ENCODE measurements at places on chromosomes 1 and 21. TPM values are rescaled to one million over a fixed set of nuclear protein-coding genes. Genes with fewer than 3 reads are reported as not detected.
A peak's percentile ranks its signal among the peaks of the same experiment; 100 is the strongest.

GRCh38 chr1:233230011-233230410, 65.5 kb downstream of the PCNX2 start:
- no peak for DNase-seq

DNA sequence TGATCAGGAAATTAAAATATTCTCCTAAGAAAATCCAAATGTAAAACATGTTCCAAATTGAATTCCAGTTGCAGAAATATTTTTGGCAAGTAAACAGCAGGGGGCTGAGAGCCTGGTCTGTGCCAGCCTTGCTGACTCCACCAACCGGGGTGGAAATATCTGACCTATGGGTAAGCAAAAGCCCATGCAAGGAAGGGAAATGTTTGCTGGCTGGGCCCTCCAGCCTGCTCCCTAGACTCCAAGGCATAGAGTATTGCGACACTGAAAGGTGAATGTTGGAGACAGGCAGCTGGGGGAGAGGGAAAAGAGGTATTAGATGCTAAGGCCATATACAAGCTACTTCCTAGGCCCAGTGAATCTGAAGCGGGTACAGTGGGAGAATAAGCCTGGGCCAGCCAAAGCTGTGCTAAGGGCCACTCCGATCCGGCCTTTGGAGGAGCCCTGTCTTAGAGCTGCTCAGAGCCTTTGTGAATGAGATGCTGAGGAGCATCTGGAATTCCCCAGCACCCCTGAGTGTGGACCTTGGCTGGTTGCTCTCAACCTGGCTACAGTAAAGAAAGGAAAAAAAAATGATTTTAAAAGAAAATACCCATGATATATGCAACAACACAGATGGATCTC, 24.9 kb upstream of the ATP1B1 start:
- no peak for DNase-seq

DNA sequence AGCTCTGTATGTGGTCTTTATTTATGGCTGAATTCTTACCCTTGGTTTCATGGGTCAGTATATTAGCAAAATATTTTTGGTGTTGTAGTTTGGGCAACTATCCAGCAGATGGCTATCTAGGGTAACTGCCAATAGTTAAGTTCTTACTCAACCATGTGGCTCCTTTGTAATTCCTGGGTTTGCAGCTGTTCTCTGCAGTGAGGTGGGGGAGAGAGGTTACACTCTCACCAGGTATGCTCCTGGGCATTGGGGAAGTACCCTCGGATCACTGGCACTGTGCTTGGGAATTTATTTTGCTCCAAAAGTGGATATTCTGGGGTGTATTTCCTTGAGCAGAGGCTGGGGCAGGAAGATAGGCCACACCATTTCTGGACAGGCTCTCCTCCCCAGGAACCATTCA, 436.7 kb upstream of the TMPRSS15 start:
- DNase-seq, result no peak

DNA sequence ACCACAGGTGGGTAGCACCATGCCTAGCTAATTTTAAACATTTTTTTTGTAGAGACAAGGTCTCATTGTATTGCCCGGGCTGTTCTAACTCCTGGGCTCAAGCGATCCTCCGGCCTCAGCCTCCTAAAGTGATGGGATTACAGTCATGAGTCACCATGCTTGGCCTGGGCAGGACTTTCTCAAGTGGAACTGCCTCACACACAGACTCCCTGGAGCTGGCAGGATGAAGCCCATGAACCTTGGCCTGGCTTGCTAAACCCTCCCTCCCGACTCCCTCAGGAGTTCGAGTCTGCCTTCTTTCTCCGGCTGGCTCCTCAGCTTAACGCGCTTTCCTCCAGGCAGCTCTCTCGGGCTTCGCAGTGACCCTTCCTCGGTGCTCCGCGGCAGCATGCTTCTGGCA, 7.7 kb upstream of the ECE1 start:
- DNase-seq, result no peak

GRCh38 chr1:205041001-205041715, 1.9 kb upstream of the CNTN2 start:
- no peak for DNase-seq

GRCh38 chr1:119660253-119661083, 12.4 kb upstream of the ZNF697 start:
- DNase-seq, result no peak

DNA sequence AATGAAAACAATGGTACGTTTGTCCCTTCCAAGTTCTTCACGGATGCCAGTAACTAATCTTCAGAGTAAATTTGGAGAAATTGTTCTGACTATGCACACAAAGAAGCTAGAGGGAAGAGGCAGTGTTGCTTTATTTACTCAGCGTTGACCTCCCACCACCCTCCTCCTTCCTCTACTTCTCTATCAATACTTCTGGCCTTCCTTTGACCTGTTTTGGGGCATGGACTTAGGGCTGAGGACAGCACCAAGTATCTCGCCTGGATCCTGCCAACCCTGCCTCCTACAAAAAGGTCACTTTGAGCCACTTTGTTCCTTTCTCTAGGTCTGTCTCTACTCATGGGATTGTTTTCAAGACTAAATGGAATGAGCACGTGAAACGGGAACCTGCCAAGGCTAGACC, 282.6 kb downstream of the DSCAM start:
- no peak for DNase-seq

- peak; percentile 87 for DNase-seq
These were observed 780 bp downstream of the HIVEP3 start for GRCh38 chr1:41917835-41918449.

DNA sequence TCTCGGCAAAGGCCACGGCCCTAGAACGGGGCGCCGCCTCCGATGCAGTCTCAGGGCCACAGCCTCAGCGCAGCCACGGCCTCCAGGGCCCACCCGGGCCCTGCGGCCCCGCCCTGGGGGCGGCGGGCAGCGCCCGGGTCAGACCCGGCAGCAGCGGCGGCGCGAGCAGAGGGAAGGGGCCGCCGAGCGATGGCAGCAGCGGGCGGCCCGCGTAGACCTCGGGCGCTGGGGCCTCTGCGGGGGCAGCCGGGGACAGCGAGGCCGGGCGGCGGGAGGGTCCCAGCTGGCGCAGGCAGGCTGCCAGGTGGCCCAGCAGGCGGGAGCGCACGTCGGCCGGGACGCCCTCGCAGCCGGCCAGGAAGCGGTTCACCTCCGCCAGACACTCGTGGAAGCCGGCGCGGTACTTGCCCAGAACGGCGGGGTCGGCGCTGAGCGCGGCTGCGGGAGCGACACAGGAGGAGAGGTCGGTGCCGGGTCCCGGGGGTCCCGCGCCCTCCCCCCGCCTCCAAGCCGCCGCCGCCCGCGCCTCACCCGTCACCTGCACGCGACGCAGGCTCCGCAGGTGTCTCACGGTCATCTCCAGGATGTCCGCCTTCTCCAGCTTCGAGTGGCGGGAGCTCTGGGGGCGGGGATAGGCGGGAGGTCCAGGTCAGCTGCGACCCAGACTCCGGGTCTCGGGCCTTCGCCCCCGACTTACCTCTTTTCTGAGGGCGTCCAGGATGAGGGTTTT, 737 bp downstream of the HES4 start:
- peak; percentile 90 for DNase-seq

DNA sequence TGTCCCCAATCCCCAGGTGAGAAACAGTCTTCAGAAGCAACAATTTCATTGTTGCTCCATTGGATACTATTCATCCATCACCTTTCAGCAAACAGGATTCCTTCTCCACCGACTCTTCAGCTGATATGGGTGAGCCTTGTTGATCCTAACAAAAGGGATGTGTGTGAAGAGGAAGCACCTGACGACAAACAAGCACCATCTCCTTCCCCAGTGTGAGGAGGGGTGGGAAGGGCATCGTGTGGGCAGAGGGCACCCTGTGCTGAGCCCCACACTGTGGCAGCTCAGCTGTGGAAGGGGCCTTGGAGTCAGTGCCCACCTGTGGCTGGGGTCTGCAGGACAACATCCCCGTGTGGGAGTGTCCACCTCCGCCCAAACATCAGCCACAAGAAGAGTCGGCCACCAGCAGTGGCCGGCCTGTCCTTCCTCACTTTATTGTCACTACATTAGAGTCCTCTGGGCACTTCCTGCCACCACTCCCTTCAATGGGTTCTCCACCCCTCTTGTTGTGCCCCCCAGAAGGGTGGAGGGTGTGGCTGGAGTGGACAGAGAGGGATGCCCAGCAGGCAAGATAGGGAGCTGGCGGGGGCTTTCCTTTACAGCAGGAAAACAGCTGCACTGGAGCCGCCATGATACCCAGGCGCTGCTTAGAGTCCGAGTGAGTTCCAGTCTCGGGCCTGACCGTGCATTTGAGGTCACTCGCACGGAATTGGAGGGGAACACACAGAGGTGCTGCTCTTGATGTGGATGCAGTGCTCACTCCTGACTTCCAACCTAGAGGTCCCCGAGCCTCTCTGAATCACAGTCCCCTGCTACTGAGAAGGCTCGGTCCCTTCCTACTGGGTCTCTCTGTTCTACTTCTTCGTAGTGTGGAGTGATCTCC, 40.9 kb downstream of the VPS26C start:
- no peak for DNase-seq

- DNase-seq, result peak; percentile 18
These were observed 56.0 kb upstream of the RAP1A start for GRCh38 chr1:111563619-111564018.

- no peak for DNase-seq
These were observed 40.7 kb upstream of the NEK7 start for GRCh38 chr1:198116069-198116468.

GRCh38 chr1:114618606-114619005, 37.2 kb upstream of the BCAS2 start:
- no peak for DNase-seq

DNA sequence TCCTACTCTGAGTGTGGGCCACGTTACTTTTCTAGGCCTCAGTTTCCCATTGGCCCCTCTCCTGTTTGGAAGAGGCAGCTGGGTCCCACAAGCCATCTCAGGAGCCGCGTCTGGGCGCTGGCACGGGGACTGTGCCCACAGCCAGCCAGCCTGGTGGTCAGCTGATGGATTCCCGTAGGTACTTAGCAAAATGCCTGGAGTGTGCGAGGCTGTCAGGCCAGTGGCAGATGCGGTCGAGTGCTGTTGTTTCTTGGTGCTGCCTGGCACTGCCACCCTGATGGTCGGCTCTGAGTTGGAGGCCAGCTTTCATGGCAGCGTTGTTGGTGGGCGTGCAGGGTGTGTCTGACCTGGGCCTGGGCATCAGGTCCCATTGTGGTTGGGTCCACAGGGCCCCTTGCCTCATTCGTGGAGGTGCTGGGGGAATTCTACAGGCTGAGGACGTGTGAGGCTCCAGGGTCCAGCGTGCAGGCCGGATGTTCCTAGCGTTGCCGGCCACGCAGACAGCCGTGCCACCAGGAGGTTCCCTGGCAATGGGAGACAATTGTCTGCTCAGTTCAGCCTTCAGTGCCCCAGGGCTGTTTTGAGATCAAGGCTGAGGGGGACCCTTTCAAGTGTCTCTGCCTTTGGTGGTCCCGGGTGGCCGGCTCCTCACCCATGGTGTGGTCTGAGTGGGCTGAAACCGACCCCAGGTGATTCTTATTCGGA, 20.9 kb downstream of the SKI start:
- DNase-seq, result no peak

GRCh38 chr1:36326499-36326898, 3.1 kb upstream of the EVA1B start:
- DNase-seq, result no peak

- no peak for DNase-seq
These were observed 30.2 kb upstream of the OTUD3 start for GRCh38 chr1:19852036-19852435.

- DNase-seq, result no peak
These were observed 77.3 kb downstream of the EDEM3 start for GRCh38 chr1:184677344-184677743.

DNA sequence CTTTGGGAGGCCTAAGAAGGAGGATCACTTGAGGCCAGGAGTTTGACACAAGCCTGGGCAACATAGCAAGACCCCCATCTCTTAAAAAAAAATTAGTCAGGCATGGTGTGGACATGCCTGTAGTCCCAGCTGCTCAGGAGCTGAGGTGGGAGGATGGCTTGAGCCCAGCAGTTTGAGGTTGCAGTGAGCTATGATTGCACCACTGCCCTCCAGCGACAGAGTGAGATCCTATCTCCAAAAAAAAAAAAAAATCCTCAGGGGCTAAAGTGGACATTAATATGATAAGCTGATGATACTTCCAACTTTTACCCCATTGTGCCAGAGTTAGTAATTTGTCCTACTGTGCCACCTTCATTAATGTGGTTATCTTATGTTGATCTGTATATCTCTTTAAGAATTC, 327.8 kb upstream of the FMN2 start:
- DNase-seq, result no peak

DNA sequence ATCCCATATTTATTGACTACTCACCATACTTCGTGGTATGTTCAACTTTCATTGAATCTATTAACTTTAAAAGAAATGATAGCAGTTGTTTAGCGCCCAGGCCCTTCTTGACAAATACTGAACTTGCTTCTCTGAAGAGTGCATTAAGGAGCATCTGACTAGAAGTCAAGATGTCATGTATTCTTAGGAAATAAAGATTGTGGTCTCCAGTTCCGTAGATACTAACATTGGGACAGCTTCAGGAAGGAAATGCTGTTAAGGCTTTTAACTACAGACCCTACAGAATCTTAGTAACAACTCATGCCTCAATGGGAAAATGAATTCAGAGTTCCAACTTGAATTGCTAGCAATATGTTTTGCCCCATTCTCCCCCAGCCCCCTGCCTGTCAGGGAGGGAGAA, 14.8 kb downstream of the LYST start:
- DNase-seq, result no peak

DNA sequence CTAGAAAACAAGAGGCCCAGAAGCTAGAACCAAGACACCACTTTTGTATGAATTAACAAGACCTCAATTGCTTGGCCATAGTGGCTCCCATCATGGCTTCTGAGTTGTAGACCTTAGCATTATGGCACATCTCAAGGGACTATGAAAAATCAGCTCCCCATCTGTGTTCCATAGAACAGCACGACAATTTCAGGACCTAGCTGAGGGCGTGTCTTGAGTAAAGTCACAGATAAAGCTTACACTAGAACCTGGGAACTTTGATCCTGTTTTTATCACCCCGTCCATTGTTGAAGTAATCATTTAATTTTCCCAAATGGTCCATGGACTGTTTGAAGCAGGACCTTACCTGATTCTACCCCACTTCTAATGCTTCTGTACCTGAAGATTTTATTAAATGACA, 44.8 kb downstream of the RUNX1 start:
- DNase-seq, result no peak

DNA sequence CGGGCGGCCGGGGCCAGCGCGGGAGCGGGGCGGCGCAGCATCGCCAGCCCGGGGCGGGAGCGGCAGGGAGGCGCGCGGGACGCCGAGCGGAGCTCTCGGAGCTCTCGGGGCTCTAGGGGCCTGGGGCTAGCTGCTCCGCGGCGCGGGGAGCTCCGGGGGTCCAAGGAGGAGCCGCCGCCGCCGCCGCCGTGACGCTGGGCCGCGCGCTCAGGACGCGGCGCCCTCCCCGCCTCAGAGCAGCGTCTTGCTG, 147 bp downstream of the CLSTN1 start:
- no peak for DNase-seq

- DNase-seq, result no peak
These were observed 1905.6 kb downstream of the NCAM2 start for GRCh38 chr21:22903851-22904250.

The FTCD gene
- total RNA-seq, result 0.36 TPM

The LCE3E gene
- not detected for total RNA-seq

The MAEL gene
- total RNA-seq, result not detected

The AK5 gene
- 38.3 TPM for total RNA-seq

The ZNF648 gene
- not detected for total RNA-seq

The FGR gene
- 0.36 TPM for total RNA-seq

The IVNS1ABP gene
- total RNA-seq, result 91.6 TPM

The CD247 gene
- not detected for total RNA-seq

The HHIPL2 gene
- total RNA-seq, result 0.88 TPM

The SPRR3 gene
- total RNA-seq, result not detected

The NGF gene
- 3.8 TPM for total RNA-seq

Data from osteoblast (primary cell).